NCI-H345 (cell line): ENCODE measurements at places on chromosomes 3 and 15.

- DNase-seq = no peak
Observed at GRCh38 chr3:33417066-33417673, 23.0 kb downstream of the UBP1 start.

GRCh38 chr3:149536429-149536828 lies 61.9 kb downstream of the TM4SF4 start:
- no peak for DNase-seq

- peak; percentile 77 for DNase-seq
Observed at GRCh38 chr3:139427283-139428060, 38.0 kb upstream of the COPB2 start.

DNA sequence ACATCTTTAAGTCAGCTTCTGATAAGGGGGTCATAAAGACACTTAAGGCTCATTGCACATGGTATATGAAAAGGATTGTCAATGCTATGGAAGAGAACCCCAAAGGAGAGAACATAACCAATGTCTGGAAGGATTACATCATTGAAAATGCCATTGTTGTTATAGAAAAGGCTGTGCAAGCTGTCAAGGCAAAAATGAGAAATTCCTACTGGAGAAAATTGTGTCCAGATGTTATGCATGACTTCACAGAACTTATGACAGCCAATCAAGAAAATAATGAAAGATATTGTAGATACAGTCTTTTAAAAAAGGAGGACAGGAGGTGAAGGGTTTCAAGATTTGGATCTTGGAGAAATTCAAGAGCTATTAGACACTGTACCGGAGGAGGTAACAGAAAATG lies 96.3 kb upstream of the MBNL1 start:
- DNase-seq = no peak

GRCh38 chr3:149717391-149718056 lies 34.8 kb downstream of the COMMD2 start:
- DNase-seq = peak; percentile 25

DNA sequence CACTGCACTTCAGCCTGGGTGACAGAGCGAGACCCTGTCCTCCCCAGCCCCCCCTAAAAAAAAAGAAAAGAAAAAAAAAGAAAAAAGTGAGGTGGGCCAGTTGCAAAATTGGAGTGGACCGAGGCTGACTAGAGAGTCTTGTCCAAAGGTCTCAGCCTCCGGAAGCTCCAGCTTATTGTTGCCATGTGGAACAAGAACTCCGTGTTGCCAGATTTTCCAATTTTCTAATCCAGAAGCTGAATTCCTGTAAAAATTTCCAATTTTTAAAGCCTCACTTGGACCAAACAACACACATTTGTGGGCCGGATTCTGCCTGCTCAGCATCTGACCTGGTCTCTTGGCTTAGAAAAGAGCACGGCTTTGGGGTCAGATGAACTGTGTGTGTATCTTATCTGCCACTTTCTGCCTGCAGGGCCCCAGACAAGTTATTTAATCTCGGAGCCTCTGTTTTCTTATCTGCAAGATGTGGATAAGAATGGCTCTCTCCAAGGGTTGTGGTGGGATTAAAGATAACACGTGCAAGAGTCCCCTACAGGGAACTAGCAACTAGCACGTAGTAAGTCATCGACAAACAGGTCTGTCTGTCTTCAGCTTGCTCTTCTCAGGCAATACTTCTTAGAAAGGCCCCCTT lies 73.7 kb upstream of the TLE3 start:
- DNase-seq = no peak
